ENCODE measurements at places on chromosomes 7 and 10.

DNA sequence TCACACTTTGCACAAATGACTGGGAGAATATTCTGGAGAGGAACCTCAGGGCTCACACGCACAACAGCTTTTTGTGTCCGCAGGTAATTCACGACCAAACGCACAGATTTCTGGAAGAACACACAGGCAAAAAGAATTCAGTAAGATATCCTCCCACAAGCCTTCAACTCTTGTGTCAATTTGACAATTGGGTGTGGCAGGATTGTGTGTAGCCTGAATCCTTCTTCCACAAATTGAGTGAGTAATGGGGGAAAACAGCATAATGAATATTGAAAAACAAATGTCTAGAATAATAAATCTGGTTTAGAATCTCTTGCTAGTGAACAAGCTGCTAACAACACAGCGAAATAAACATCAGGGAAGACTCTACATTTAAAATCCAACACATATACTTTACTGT, 125.6 kb downstream of the COBL start:
- DNase-seq, result no peak

DNA sequence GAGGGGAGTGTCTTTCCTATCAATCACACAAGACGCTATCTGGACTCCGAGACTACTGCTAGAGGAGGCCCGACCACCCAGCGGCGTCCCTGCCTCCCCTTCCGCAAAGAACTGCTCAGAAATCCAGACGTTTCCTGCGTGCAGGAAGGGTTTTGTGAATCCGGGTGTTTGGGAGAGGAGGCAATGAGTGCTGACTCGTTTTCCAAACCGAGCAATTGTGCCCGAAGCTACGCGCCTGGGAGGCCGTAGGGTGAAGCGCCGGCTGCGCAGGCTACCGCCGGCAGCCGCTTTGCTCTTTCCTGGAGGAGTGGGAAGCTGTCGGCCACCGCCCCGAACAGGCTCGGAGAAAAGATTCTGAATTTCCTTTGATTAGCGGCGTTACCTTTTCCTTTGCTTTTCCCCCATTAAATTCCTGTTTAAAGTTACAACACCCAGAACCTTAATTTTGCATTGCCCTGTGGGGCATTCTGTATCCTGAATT, 5.3 kb downstream of the VAX1 start:
- no peak for DNase-seq

- DNase-seq, result no peak
Measured at GRCh38 chr7:142568435-142569097, 180.7 kb upstream of the PRSS1 start.

- no peak for DNase-seq
Measured at GRCh38 chr7:139029353-139029752, 6.5 kb downstream of the ZC3HAV1L start.

DNA sequence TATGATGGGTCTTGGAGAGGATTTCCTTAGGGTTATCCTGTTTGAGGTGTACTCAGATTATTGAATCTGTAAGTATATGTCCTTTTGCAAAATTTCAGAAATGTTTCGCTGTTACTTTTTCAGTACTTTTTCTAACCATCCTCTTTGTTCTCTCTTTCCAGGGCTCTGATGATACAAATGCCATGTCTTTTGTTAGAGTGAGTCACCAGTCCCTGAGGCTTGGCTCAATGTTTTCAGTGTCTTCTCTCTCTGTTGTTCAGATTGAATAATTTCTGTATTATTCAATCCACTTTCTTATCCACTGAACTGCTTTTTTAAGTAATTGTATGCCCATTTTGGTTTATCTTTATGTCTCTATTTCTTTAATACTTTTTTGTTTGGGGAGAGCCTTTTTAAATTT, 449.4 kb downstream of the TNS3 start:
- no peak for DNase-seq

DNA sequence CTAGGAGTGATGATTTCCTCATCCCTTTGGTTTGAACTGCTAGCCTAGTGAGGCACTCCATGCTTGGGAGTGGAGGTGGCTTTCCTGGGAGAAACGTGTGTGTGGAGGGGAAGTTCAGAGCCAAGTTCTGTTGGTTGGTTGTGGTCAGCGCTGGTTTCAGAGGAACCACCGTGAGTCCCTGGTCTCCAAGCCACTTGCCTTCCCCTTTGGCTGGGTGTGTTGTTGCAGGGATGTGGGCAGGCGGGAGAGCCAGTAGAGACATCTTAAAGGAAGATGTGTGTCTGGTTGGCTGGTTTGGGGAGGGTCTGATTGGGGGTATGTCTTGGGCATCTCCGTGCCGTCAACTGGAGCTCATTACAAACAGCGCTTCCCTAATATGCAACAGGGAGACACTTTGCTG, 130.8 kb upstream of the TCF7L2 start:
- DNase-seq, result no peak

DNA sequence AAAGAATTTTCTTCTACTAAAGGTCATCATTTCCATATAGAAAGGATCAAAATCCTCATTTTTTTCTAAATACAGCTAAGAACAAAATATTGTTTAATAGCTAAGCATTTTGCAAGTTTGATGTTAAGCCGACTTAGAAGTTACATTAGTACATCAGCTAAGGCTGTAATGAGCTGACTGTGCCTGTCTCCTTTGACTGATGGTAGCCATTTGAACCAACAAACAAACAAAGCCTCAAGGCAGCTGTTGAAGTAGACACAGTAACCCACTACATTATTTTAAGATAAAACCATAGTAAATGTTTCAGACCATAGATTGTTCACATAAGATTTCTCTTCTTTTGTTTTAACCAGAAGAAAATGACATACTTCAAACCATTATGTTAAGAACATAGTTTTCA, 210.9 kb upstream of the VSTM2A start:
- DNase-seq, result no peak

DNA sequence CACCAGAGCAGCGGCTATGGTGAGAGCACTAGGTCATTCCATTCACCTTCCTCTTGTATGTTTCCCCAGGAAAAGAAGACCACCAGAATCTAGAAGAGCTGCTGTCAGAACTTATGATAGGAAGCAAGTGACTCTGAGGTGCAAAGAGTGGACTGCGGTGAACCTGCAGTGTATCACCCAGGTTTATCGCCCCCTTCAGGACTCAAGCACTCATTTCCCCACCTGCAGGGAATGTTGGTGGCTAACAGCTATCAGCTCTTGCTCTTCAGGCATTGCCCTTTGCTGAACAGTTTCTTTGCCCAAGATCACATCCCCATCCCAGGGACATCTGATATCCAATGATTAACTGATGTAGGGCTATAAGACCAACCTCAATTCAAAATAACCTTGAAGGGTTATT, 66.3 kb upstream of the IL6 start:
- no peak for DNase-seq

GRCh38 chr10:110395350-110396283, 90.9 kb upstream of the SMNDC1 start:
- DNase-seq, result no peak

GRCh38 chr10:13206546-13207443, 27.4 kb downstream of the UCMA start:
- DNase-seq, result no peak

DNA sequence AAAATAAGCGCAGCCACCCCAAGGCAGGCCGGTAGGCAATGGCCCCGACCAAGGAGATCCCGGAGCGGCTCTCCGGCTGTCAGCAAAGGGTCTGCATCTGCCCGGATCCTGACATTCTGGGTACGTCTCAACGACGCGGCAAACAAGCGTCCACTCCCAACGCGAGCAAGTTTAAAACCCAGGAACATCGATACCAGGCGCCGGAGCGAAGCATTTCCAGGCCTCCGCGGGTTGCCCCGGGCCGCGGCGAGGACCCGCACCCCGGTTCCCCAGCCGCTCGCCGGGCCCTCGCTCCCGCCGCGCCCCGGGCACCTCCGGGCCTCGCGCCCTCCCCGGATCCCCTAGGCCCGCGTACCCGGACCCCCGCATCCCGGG, 453 bp downstream of the URGCP start:
- DNase-seq, result no peak

GRCh38 chr7:2438775-2439174, 35.4 kb downstream of the CHST12 start:
- DNase-seq, result no peak

DNA sequence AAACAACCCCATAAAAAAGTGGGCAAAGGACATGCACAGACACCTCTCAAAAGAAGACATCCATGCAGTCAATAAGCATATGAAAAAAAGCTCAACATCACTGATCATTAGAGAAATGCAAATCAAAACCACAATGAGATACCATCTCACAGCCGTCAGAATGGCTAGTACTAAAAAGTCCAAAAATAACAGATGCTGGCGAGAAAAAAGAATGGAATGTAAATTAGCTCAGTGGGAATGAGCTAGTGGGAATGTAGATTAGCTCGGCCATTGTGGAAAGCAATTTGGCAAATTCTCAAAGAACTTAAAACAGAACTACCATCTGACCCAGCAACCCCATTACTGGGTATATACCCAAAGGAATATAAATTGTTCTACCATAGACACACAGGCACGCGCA, 287.0 kb downstream of the WDR37 start:
- no peak for DNase-seq

DNA sequence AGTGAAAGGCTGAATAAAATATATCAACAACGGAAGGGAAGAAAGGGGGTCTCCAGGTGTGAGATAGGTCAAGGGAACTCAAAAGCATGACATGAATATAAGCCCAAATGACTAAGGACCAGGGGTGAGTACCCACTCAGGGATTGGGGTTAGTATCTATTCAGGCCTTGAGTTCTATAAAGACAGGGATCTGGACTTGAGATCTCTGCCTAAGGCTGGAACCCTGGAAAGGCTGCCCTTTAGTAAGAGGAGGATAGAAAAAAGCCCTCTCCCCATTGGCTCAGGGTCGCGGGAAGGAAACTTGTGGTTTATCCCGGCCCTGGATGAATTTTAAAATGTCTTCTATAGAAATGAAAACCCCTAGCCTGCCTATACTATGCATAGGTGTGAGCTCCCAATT, 2.4 kb upstream of the ITPRIP start:
- no peak for DNase-seq

DNA sequence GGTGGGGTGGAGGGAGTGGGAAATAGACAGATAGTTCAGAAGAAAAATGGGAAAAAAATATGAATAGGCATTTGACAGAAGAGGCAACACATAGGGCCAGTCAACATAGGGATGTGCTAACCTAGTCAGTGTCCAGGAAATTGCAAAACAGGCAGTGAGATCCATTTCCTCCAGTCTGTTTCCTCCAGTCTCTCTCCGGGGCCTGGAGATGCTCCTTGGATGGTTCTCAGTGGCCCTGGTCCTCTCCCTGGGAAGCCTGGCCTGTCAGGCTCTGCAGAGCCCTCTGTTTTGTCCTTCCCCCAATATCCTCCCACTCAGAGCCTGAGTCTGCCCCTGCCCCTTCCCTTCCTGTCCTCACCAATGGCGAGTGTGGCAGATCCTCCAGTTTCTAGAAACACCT, 52.6 kb downstream of the SYPL1 start:
- DNase-seq, result no peak

DNA sequence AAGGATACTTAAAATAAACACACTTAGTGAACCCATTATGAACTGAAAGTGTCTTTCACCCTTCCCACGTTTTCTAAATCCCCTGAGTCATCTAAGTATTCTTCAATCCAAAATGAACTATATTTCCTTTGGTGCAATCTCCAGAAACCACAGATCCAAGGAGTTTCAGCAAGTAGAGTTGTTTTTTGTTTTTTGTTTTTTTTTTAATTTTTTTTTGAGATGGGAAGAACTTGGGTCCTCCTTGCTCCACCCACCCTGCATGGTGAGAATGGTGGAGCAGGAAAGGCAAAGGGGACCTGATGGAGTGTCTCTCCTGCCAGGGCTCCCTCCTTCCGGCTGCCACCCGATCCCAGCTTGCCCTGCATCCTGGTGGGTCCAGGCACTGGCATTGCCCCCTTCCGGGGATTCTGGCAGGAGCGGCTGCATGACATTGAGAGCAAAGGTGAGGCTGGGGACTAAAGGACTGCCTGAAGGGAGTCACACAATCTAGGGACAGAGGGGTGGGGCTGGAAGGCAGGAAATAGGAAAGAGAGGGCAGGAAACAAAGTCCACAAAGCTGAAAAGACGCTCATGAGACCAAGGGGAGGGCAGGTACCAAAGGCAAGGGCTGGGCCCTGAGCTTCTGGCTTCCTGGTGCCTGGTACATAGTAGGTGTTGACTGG, 12.1 kb downstream of the ATG9B start:
- no peak for DNase-seq

GRCh38 chr10:88793712-88794299, 8.7 kb upstream of the LIPM start:
- DNase-seq, result no peak

- peak; percentile 40 for DNase-seq
Measured at GRCh38 chr7:7183061-7183837, 905 bp downstream of the C1GALT1 start.

- peak; percentile 38 for DNase-seq
Measured at GRCh38 chr7:129829737-129830631, 122.8 kb downstream of the UBE2H start.

DNA sequence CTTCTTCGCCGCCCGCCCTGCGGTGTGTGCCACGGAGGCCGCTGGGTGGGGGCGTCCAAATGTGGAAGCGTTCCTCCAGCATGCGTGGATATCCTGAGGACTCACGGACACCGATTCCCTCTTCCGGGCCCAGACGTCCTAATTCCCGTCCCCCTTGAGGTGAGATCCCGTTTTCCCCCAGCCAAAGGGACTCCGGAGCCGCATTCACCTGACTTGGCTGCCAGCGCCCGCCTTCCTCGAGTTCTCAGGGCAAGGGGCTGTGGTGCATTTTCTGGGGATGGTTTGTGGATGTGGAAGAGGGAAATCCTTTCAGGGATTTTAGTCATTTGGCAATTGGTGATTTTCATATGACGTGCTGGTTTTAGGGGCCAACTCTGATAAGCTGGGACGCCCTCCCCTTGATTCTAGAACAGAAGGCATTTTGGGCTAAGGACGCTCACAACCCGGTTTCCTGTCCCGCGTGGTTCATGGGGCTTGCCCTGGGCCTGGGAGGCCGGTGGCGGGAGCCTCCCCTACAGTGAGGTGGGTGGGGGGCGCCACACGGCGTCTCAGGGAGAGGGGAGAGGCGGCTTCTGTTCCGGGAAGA, 165.4 kb downstream of the ACTR3B start:
- DNase-seq, result no peak

DNA sequence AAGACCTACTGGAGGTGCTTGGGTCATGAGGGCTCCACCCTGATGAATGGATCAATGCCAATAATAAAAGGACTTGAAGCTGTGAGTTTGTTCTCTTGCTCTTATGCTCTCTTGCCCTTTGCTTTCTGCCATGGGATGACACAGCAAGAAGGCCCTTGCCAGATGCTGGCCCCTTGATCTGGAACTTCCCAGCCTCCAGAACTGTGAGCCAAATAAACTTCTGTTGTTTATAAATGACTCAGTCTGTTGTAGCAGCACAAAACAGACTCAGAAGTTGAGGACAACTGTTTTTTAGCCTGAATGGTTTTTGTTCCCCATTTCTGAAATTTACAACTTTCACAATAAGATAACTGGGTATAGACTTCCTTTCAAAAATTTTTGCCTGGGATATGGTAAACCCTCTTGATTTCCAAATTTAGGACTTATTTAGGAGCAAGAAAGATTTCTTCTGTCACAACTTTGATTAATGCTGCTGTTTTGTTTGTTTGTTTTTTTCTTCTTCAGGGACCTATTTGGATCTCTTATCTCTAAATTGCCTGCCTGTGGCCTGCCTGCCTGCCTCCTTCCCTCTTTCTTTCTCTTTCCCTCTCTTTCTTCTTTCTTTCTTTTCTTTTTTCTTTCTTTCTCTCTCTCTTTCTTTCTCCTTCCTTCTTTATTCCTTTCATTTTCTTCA, 12.1 kb downstream of the ENTPD1 start:
- no peak for DNase-seq
